Activated T-helper 1 cell treated with anti-CD3 and anti-CD28 coated beads, Interleukin-12 subunit alpha, Interleukin-12 subunit beta, Interleukin-2, Interleukin-4 antibody, amounts not matched to agents 30 ng/mL and 10 ng/mL and 1 ng/mL, durations not matched to agents 14 hours and 24 hours and 36 hours (primary cell): ENCODE measurements at places on chromosomes 13 and 19. TPM values are rescaled to one million over a fixed set of nuclear protein-coding genes. Genes with fewer than 3 reads are reported as not detected.

The RXFP2 gene
- total RNA-seq: not detected in 2 replicates

The SLC25A42 gene
- 7.8 and 10.8 TPM in 2 replicates for total RNA-seq

The LILRB2 gene
- total RNA-seq: not detected in 2 replicates

The RGS9BP gene
- 0.17 TPM in 1 of 2 replicates, not detected in the other for total RNA-seq

The PEG3 gene
- not detected in 2 replicates for total RNA-seq

The POLR1G gene
- 25.3 and 27.2 TPM in 2 replicates for total RNA-seq

The RFPL4A gene
- total RNA-seq: not detected in 2 replicates

DNA sequence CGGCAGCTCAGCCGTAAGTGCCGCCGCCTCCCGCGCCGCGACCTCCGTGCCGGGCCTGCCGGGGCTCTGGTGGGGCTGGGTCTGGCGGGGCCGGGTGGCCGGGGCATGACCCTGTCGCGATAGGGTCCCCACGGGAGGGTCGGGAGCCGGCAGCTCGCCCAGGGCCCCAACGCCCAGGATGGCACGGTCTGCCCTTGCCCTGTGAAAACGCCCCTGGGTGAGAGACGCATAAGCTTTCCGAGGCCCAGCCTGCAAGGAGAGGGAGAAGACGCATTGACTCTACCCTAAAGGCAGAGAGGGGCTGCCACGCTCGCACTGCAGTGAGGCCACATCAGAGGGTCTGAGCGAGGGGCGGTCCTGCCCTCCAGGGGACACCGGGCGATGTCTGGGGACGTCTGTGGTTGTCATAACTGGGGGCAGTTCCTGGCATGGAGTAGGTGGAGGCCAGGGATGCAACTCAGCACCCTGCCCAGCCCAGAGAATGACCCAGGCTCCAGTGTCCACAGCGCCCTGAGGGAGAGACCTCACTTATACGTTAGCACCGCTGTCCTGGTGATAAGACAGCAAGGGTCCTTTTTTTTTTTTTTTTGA, 539 bp downstream of the ZNF554 start:
- peak overlapping the region; percentile 81 for H3K4me3 ChIP-seq
- DNase-seq: no peak
- H3K27ac ChIP-seq: no peak overlapping the region
- no peaks in the 10 kb centered on the region for H3K27me3 ChIP-seq

- no peaks in the 10 kb centered on the region for H3K27me3 ChIP-seq
- no peaks in the 10 kb centered on the region for H3K36me3 ChIP-seq
- DNase-seq: no peak
- H3K4me3 ChIP-seq: no peak overlapping the region
Observed at GRCh38 chr13:47397739-47398138, 500.9 kb upstream of the HTR2A start.

DNA sequence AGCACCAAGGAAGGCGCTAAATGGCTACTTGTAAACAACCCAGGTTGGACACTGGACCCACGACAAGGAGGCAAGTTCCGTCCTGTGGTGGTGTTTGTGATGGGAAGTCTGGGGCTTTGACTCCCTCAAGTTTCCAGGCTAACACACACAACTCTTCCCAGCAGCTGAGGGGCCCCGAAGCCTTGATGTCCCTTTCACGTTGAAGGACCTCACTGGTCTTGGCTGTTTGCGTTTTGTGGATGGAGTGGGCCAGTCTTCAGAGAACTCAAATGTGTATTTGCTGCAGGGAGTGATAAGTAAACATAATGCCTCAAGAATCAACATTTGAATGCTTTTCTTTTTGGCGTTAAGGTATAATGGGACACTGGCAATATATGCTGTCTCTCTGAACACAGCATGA, 199.2 kb downstream of the TM9SF2 start:
- no peaks in the 10 kb centered on the region for H3K36me3 ChIP-seq
- H3K4me3 ChIP-seq: no peak overlapping the region
- no peaks in the 10 kb centered on the region for H3K27me3 ChIP-seq
- H3K27ac ChIP-seq: no peak overlapping the region

DNA sequence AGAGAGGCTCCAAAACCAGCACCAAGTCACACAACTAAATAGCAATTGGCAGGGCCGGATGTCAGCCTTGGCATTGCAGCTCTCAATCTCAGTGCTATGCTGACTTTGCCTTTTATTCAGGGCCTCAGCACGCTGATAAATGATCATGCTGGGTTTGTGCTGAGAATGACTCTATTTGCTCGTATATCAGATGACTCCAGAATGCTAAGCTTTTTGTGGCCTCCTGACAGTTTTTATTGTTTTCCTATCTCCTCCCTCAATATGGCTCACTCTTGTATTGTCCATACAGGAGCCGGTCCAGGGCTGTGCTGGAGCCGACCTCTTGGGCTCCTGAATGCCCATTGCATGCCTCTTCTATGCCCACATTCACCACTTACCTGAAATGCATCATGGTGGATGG, 211.0 kb downstream of the EFNB2 start:
- DNase-seq: no peak
- no peak overlapping the region for H3K27ac ChIP-seq
- no peaks in the 10 kb centered on the region for H3K36me3 ChIP-seq
- H3K27me3 ChIP-seq: no peaks in the 10 kb centered on the region
- no peaks in the 10 kb centered on the region for H3K4me1 ChIP-seq
- H3K4me3 ChIP-seq: no peak overlapping the region

GRCh38 chr13:33353210-33353609, 67.7 kb upstream of the STARD13 start:
- H3K27me3 ChIP-seq: peaks cover 44% of the 10 kb centered on the region
- no peak for DNase-seq
- H3K27ac ChIP-seq: no peak overlapping the region

- no peaks in the 10 kb centered on the region for H3K36me3 ChIP-seq
- no peaks in the 10 kb centered on the region for H3K27me3 ChIP-seq
- no peak for DNase-seq
- no peak overlapping the region for H3K27ac ChIP-seq
- no peak overlapping the region for H3K4me3 ChIP-seq
- no peaks in the 10 kb centered on the region for H3K4me1 ChIP-seq
Observed at GRCh38 chr13:62489731-62490130, 1074.1 kb upstream of the PCDH20 start.

DNA sequence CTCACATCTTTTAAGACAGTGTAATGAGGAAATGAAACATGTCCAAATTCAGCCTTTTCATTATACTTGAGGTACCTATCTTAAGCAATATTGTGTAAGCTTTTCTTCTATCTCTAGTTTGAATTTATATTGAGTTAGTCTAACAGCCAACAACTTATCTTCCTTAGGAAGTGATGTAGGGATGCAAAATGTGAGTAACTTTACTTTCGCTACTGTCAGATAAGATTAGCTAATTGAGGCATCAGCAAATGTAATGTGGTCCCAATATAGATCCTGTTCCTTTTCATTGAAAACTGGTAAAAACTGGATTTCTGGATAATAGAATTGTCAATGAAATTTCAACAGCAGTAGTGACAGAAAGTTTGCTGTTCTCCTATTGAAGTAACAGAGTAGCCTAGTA, 902.2 kb downstream of the GPC5 start:
- H3K4me1 ChIP-seq: no peaks in the 10 kb centered on the region
- H3K4me3 ChIP-seq: no peak overlapping the region
- no peaks in the 10 kb centered on the region for H3K36me3 ChIP-seq
- DNase-seq: no peak
- no peak overlapping the region for H3K27ac ChIP-seq
- no peaks in the 10 kb centered on the region for H3K27me3 ChIP-seq

GRCh38 chr19:29886586-29886985, 55.5 kb upstream of the URI1 start:
- no peaks in the 10 kb centered on the region for H3K36me3 ChIP-seq
- peaks cover 16% of the 10 kb centered on the region for H3K4me1 ChIP-seq
- DNase-seq: no peak
- H3K4me3 ChIP-seq: no peak overlapping the region
- H3K27ac ChIP-seq: no peak overlapping the region

DNA sequence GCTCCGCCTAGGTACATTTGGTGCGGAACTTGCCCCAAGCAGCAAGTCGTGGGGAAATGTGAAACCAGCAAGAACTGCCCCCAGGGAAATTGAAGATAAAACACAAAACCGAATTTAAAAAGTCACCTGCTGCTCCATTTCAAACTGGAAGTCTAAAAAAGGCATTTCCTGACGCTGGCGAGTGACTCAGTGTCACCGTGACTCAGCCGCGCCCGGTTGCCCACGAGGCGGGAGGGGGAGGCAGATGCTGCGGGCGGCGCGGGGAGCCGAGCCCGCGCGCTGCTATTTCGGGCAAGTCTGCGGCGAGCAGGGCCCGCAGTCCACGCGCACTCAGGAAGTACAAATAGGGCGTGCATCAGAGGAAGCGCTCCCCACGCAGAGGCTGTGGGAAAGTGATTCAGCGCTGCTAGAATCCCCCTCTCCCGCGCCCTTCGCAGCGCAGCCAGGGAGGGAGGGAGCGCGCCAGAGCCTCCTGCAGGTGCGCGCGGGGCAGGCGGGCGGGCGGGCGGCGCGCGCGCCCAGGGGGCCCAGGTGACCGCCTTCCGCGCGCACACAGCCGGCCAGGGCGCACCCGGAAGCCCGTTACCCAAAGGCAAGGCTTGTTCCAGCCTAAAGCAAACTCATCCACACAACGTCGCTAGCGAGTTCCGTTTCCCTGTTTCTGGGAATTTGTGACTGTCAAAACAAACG, 168.8 kb downstream of the COL4A1 start:
- H3K4me3 ChIP-seq: peak overlapping the region; percentile 73
- peaks cover 10% of the 10 kb centered on the region for H3K4me1 ChIP-seq
- H3K27me3 ChIP-seq: peaks cover 41% of the 10 kb centered on the region
- DNase-seq: peak; percentile 59
- H3K36me3 ChIP-seq: no peaks in the 10 kb centered on the region
- peak overlapping the region; percentile 73 for H3K27ac ChIP-seq

GRCh38 chr19:53883231-53883661, 1.2 kb downstream of the PRKCG start:
- peaks cover 3% of the 10 kb centered on the region for H3K36me3 ChIP-seq
- no peak overlapping the region for H3K27ac ChIP-seq
- no peak overlapping the region for H3K4me3 ChIP-seq
- DNase-seq: no peak

GRCh38 chr13:92175330-92175729, 776.9 kb downstream of the GPC5 start:
- H3K4me3 ChIP-seq: no peak overlapping the region
- no peaks in the 10 kb centered on the region for H3K36me3 ChIP-seq
- no peaks in the 10 kb centered on the region for H3K4me1 ChIP-seq
- no peak overlapping the region for H3K27ac ChIP-seq
- H3K27me3 ChIP-seq: no peaks in the 10 kb centered on the region

GRCh38 chr13:77384999-77385398, 58.1 kb upstream of the MYCBP2 start:
- H3K36me3 ChIP-seq: no peaks in the 10 kb centered on the region
- no peak overlapping the region for H3K4me3 ChIP-seq
- DNase-seq: no peak

DNA sequence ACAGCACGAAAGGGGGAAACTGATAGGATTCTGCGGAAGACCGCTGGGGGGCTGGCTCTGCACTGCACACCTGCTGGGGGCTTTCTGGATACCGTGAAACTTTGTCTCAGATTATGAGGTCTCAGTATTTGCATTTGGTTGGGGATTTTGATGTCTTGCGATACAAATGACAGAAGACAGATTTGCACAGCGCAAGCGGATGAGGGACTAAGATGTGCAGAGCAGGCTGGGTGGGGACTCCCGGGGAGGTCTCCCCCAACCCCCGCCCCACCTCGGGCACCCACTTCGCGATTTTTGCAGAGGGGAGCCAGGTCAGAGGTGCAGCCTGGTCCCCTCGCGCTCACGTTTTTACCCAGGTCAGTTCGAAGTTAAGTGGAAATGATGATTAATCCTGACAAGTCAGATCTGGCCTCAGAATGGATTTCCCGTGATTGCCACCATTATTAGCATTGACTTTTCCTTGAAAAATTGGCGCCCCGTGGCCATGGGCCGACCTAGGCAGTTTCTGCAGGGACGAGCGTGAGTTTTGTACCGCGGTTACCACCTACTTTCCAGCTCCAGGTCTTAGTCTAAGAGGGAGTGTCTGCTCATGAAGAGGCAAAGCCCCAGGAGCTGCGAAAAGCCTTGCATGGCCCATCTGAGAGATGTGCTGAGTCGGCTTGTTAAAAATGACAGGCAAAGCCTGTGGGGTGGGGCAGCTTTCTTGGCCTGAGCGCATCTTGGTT, 1.3 kb upstream of the GJB2 start:
- H3K4me1 ChIP-seq: peaks cover 24% of the 10 kb centered on the region
- no peak for DNase-seq
- H3K27ac ChIP-seq: no peak overlapping the region

DNA sequence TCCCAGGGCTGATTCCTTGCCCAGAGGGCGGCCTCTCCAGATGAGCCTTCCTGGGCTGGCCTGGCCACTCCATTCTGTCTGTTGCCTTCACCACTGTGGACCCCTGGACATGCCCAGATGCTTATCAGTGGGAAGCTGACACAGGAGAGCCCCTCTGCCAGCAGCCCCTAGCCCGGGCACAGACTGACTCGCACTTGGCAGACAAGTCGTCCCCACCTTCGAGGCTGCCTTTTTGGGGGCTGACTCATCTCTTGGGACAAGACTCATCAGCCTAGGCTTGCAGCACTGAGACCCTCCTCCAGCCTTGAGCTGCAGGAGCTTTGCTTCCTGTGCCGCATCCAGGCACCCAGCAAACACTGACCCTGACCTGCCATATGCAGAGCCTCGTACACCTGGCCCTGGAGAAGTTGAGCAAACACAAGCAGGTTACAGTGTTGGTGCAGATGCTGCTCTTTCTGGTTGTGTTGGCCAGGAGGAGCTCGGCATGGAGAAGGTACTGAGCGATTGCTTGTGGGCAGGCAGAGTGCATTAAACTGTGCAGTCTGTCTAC, 8.1 kb downstream of the CHST8 start:
- H3K36me3 ChIP-seq: no peaks in the 10 kb centered on the region
- H3K27ac ChIP-seq: no peak overlapping the region
- H3K27me3 ChIP-seq: peaks cover 5% of the 10 kb centered on the region
- no peak for DNase-seq

- H3K4me1 ChIP-seq: peaks cover 55% of the 10 kb centered on the region
- H3K27me3 ChIP-seq: no peaks in the 10 kb centered on the region
- DNase-seq: peak; percentile 65
- H3K27ac ChIP-seq: peak overlapping the region; percentile 98
Observed at GRCh38 chr19:6802336-6803035, 30.0 kb downstream of the VAV1 start.

- H3K4me3 ChIP-seq: no peak overlapping the region
- H3K27ac ChIP-seq: no peak overlapping the region
- DNase-seq: no peak
- H3K4me1 ChIP-seq: no peaks in the 10 kb centered on the region
- H3K36me3 ChIP-seq: no peaks in the 10 kb centered on the region
- H3K27me3 ChIP-seq: peaks cover 2% of the 10 kb centered on the region
Observed at GRCh38 chr13:39506559-39507390, 96.2 kb downstream of the LHFPL6 start.

DNA sequence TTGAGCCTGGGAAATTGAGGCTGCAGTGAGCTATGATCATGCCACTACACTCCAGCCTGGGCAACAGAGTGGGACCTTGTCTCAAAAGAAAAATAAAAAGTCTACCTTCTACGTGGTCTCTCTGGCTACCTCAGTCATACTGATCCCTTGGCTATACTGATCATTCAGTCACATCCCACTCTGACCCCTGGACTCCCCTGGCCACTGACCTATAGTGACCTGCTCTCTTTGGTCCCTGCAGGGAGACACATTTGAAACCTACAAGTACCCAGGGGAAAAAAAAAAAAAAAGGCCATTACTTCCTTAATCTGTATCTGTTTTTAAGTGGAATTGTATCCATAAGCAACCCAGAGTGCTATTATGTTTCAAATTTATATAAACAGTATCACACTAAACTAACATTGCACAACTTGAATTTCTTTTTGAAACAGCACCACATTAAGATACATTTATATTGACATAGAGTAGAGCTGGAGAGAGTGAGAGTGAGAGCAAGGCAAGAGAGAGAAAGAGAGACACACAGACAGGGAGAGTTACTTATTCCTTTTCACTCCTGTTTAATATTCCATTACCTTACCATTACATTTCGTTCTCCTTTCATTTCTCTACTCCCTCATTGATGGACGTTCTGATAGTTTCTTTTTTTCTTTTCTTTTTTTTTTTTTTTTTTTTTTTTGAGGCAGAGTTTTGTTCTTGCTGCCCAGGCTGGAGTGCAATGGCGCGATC, 23.7 kb upstream of the CERS4 start:
- H3K36me3 ChIP-seq: no peaks in the 10 kb centered on the region
